SW480 (cell line): ENCODE measurements at places on chromosomes 13 and 19.
A peak's percentile ranks its signal among the peaks of the same experiment; 100 is the strongest.

DNA sequence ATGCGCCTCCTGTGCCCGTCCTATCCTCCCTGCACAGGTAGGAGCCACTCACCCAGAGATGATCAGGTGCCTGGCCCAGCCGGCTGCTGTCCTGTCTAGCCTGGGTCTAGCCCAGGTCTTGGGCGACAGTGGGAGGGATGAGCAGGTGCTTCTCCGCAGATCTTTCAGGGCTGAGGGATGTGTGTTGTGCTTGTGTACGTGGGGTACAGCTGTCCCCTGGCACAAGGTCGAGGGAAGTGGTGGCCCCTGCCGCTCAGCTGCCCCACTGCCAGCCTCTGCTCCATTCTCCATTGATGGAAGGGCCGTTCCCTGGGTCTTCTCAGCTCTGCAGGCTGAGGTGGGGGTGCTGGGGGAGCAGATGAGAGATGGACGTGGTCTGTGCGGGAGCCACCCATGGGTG is 13.0 kb downstream of the WTIP start:
- no peak for DNase-seq

GRCh38 chr19:16976446-16976845 is 50.2 kb downstream of the CPAMD8 start:
- DNase-seq = no peak

DNA sequence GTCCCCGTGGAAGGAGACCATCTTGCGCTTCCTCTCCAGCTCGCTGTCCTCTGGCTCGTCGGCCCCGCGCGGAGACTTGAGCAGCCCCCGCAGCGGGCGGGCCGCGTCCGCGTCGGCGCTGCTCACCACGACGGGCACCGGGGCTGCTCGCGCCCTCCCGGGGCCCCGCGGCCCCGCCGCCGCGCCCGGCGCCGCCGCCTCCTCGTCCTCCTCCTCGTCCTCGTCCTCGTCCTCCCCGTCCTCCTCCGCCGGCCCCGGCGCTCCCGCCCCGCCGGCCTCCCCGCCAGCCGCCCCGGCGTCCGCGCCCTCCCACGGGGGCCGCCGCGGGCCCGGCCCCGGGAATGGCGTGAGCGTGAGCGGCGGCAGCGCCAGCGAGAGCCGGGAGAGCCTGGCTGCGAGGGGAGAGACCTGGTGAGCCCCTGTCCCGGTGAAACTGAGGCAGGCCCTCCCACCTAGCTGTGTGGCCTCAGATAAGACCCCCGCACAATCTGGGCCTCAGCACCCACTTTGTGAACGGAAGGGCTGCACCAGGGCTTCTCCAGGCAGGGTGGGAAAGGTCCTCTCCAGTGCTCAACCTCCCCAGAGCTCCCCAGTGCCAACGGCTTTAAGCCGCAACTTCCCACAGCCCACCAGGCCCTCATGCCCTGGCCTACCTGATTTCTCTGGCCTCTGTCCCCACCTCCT is 17.8 kb downstream of the LMTK3 start:
- DNase-seq = no peak

DNA sequence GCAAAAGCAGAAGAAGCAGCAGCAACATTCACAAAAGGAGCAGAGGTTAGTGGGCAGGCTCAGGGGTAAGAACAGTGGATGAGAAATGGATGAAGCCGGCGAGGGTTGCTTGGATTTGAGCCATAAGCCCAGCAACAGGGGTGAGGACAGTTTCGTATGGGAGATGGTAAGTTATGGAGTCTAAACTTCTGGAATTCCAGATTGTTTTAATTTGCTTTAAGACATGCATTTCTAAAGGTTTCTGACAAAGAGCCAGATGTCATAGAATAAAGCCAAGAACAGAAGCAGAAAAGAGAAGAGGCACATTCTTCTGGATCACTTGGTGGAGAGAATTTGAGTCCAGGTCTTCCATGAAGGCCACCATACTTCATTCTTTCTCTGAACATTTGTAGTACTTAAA is 76.6 kb downstream of the TNFSF11 start:
- no peak for DNase-seq

- peak; percentile 45 for DNase-seq
These were observed 281.3 kb downstream of the MTUS2 start for GRCh38 chr13:29101409-29101808.

GRCh38 chr13:70893832-70894231 is 785.6 kb upstream of the KLHL1 start:
- DNase-seq = no peak

- DNase-seq = no peak
These were observed 462.2 kb downstream of the TSHZ3 start for GRCh38 chr19:30887042-30887441.

- no peak for DNase-seq
These were observed 4.9 kb downstream of the ERICH4 start for GRCh38 chr19:41447732-41448332.

GRCh38 chr13:100597253-100597652 is 8.7 kb upstream of the GGACT start:
- DNase-seq = no peak

DNA sequence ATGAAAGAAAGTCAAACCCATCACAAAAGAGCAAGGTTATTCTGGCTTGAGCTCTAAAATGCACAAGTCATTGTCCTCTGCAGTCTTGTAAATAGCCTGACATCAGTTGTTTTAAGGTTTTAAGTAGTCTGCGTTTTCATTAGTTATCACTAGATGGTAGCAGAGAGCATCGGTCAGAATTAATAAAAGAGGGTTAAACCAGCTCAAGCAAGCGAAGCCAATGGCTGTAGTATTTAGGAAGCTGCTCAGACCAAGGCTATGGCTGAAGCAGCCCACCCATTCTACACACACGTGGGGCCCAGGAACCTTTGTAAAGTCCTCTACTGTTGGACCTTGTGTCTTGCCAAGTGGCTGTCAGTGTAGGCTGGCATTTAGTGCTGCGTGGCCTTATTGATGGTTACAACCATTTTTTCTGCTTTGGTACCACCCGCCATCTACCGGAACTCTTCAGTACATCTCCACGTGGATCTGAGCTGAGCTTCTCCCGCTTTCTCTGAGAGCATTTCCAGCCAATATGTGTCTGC is 13.3 kb upstream of the ZNF57 start:
- peak; percentile 61 for DNase-seq

DNA sequence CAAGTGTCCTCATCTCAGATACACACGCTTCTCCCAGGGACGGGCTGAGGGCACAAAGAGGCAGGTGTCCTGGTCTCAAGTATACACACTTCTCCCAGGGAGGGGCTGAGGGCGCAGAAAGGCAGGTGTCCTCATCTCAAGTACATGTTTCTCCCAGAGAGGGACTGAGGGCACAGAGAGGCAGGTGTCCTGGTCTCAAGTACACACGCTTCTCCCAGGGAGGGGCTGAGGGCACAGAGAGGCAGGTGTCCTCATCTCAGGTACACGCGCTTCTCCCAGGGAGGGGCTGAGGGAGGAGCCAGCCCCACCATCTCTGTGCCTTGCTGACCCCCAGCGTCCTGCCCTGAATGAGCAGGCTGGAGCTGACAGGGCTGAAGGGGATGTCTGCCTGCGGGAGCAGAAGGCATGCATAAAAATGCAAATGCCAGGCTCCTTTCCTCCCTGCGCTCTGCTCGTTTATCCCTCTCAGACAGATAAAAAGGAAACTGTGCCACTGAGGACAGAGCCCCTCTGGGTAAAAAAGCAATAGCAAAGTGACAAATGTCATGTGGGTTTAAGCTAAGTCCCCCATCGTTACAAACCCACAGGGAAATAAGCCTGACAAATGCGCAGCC is 96.1 kb upstream of the UQCRFS1 start:
- no peak for DNase-seq

DNA sequence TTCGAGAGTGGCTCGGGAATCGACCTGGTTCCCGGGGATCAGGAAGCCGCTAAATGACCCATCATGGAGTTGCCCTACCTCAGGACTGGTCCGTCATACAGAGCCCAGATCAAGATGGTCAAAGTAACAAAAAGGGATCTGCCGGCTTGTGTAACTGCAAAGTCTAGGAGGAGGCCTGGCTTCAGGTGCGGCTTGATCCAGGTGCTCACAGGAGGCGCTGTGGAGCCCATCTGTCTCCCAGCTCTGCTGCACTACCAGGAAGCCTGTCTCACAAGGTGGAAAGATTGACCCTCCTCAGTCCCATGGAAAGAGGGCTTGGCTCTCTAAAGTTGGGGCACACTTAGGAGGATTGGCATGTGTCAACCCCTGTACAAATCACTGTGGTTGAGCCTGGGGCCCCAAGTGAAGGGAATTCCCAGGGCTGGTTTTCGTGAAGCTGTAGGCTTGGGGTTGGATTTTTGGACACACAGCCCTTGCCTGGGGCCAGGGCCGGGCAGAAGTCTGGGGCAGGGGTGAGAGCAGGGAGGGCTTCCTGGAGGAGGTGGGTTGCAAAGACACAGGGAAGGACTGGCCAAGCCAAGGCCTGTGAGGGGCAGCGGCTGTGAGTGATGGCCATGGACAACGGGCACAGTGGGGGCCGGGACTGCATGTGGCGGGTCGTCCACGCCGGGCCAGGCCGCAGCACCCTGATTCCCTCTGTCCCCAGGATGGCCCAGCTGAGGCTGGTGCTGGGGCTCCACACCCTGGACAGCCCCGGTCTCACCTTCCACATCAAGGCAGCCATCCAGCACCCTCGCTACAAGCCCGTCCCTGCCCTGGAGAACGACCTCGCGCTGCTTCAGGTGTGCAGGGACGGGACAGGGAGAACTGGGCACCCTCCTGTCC is 4.2 kb downstream of the GZMM start:
- no peak for DNase-seq

DNA sequence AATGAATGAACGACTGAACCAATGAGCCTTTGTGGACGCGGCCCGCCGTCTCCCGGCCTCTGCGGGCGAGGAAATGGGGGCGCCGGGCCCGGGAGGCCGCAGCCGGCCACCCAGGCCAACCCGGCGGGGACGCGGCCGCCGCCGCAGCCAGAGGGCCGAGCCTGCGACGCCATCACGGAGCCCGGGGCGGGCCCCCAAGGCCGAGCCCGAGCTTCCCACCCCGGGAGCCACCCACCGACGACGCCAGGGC is 216 bp downstream of the SUGP2 start:
- no peak for DNase-seq

GRCh38 chr19:51760697-51761356 is at the start of gene FPR2:
FPR2 (plus strand) TSS chr19:51761180; CDS start chr19:51768659, 7,479 bp downstream.
- DNase-seq = no peak

DNA sequence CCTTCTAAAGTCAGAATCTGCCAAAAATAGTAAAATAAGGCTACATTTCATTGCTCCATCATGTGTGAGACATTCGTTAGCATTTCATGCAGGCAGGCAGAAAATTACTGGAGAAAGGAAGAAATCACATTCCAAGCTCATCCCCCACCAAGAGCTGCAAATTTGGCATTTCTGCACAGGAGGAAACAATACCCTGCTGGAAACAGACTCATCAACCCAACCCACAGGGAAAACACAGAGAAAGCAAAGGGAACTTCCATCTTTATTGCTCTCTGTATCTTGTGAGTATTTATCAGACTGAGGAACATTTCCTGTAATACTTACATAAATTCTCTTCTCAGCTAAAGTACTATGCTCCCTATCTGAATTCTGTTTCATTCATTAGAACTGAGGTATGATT is 95.7 kb downstream of the KCTD12 start:
- no peak for DNase-seq

- DNase-seq = no peak
These were observed 112.3 kb downstream of the MIPEP start for GRCh38 chr13:23776698-23777574.

- DNase-seq = no peak
These were observed 127.8 kb upstream of the SPATA13 start for GRCh38 chr13:24032674-24033073.

DNA sequence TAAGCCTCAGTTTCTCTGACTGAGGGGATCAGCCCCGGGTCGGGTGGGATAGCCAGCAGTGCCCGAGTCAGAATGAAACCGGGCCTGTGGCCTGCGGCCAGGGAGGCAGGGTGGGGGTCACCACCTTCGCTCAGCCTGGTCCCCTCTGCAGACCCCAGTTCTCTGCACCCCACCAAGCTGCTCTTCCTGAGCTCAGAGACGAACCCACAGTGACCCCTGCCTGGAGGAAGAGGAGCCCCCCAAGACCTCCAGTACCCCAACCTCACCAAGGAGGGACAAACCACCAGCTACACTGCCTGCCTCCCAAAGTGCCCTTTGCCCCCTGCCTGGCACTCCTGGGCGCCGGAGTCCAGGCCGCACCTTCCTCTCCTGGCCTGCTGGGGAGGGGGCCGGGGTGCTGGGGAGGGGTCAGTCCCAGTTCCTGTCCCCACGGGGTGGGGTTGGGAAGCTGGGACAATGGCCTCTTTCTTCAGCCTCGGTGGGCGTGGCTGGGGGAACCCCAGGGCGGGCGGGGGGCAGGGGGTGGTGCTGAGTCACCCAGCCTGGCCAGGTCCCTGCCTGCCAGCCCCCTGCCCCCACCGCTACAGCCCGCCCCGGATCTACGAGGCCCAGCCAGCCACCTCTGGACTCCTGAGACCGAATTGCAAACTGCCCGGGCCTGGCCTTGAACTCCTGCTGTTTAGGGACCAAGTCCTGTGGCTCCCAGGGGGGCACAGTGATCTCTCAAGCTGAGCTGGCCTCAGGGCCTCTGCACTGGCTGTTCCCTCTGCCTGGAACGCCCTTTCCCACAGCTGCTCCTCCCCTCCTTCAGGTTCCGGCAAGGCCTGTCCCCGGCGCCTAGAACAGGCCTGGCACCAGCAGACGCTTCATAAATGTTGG is 14.3 kb downstream of the ZBTB7A start:
- DNase-seq = peak; percentile 86

- no peak for DNase-seq
These were observed 14.0 kb upstream of the GJB2 start for GRCh38 chr13:20206698-20207235.

DNA sequence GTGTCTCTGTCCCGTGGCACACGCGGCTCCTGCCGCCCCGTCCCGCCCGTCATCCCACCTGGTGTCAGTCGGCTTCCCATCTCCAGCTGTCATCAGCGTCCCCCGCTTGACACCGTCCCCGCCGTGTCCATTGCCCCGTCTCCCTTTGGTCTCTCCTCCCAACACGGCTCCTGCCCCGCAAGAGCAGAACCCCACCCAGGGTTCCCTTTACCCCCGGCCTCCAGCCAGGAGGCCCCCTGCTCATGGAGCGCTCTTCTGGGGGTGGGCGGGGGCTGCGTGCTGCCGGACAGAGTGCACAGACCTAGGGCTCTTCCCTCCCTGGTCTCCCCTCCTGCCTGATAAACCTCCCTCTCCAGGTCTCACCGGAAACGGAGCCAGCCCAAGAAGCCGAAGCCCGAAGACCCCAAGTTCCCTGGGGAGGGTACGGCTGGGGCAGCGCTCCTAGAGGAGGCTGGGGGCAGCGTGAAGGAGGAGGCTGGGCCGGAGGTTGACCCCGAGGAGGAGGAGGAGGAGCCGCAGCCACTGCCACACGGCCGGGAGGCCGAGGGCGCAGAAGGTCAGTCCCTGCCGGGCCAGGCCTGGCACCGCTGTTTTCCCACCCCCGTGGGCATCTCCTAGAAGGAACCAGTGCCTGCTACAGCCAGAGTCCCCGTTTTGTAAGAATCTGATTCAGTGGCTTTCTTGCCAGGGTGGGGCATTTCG is 150.5 kb downstream of the KDM4B start:
- DNase-seq = no peak
